ENCODE measurements at places on chromosomes 3 and 15.

- no peak for DNase-seq
These were observed 465.1 kb upstream of the PDZRN3 start for GRCh38 chr3:74089814-74090213.

DNA sequence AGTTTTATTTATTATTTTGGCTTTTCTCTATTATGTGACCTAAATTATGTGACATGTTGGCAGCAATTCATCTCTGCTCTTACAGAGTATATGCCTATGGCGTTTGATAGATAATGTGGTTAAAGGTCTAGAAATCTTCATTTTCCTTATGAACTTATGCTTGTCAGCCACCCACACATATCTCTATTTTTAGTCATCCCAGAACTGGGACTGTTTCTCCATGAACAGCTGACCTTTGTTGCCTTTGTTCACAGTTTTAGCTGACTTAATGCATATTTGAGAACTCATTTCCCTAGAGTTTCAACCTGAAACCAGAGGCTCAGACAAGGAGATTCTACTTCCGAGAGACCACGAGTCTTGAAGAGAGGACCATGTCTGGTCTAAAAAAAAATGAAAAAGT lies 176.5 kb downstream of the RAP2B start:
- DNase-seq = no peak

- no peak for DNase-seq
These were observed 60.4 kb downstream of the IL12A start for GRCh38 chr3:160049038-160049437.

DNA sequence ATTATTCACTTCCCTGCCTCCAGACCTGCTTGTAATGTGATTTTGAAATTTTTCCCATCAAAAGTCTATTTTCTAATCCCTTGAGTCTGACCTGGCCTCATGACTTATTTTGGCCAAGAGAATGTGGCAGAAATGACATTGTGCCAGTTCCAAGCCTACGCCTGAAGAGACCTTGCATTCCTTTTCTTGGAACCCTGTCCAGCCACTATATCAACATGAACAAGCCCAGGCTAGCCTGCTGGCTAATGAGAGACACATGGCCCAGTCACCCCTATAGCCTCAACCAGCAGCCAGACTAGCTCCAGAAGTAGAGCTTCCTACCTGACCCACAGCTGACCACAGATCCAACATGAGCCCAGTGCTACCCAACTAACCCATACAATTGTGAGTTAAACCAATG lies 121.1 kb upstream of the ACP3 start:
- no peak for DNase-seq

DNA sequence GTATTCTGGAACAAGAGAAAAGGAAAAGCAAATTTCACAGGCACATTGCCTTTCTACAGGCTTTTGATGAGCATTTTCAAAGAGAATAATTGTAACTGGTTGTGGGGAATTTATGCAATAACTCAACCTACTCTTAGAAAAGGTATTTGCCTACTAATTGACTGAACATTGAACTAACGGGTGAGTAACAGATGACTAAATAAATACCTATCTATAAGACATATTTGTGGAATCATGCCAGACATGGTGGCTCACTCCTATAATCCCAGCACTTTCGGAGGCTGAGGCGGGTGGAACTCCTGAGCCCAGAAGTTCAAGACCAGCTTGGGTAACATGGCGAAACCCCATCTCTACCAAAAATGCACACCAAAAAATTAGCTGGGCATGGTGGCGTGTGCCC lies 367.7 kb downstream of the CGGBP1 start:
- DNase-seq = no peak

- no peak for DNase-seq
These were observed 833 bp downstream of the MAN2A2 start for GRCh38 chr15:90903733-90904536.

GRCh38 chr3:115052906-115053305 lies 94.2 kb downstream of the ZBTB20 start:
- no peak for DNase-seq

DNA sequence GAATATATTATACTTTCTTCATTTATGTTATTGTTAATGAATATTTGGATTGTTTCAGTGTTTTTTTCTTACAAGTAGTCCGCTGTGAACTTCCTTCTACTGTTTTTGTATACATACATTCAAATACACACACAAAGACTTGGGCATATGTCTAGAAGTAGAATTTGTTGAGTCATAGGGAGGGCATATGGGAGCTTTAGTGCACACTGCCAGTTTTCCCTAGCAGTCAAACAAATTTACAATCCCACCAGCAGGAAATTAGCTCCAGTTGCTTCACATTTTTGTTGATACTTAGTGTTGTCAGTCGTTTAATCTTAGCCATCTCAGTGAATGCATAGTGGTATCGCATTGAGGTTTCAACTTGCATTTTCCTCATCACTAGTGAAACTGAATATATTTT lies 492.3 kb downstream of the DIPK2A start:
- peak; percentile 57 for DNase-seq

DNA sequence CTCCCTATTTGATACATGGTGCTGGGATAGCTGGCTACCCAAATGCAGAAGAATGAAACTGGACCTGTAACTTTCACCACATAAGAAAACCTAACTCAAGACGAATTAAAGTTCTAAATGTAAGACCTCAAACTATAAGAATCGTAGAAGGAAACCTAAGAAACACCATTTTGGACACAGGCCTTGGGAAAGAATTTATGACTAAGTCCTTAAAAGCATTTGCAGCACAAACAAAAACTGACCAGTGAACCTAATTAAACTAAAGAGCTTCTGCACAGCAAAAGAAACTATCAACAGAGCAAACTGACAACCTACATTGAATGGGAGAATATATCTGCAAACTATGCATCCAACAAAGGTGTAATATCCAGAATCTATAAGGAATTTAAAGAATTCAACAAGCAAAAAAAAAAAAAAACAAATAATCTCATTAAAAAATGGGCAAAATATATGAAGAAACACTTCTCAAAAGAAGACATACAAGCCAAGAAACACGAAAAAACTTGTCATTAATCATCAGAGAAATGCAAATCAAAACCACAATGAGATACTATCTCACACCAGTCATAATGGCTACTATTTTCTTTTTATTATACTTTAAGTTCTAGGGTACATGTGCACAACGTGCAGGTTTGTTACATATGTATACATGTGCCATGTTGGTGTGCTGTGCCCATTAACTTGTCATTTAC lies 37.0 kb downstream of the HDGFL3 start:
- DNase-seq = no peak

DNA sequence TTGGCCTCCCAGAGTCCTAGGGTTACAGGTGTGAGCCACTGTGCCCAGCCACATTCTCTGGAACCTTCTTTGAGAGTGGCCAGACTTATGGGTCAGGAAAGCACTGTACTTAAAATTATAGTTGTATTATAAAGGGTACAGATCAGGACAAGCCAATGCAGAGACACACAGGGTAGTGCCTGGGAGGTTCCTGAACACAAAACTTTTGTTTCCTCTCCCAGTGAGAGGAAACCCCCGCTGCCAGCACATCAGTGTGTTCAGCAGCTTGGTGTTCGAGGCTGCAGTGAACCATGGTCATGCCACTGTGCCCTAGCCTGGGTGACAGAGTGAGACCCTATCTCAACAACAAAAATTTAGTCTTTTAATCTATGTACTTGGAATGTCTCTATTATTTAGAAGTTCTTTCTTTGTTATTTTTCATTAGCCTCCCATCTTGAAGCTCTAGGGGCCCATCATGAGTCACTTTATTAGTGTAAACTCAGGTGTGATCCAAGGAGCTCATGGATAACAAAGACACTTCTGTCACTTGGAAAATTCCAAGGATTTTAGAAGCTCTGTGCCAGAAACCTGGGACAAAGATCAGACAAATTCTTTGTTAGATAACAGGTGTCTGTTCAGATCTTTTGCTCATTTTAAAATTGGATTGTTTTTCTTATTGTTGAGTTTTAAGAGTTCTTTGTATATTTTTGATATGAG lies 7.8 kb downstream of the BLOC1S6 start:
- no peak for DNase-seq

DNA sequence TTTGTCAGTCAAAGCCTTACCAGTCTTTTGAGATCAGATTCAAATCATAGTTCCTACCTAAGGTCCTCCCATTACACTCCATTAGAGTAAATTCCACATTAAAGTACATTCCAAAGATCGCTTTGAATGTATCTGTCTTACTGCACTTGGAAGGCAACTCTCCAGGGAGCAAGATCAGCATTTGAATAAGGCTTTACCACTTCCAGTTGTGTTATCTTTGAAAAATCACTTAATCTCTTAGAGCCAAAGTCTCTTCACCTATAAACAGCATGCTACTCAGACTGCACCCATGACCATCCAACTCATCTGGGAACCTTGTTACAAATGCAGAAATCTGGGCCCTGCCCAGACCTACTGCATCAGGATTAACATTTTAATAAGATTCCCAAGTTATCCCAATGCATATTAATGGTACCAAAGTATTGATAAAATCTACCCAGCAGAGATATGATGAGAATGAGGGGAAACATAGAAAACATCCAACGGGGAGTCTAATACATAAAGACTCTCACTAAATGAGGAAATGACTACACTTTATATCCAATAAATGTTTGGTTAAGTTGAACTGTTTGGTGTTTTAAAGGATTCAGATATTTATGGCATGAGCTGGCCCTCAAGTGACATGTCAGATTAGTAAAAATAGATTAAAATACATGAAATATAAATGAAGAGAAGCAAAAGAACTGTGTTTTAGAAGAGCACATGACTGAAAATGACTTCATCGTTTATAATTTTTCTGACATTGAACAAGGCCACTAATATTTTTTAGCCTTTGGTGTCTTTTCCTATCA lies 75.9 kb downstream of the TNIK start:
- DNase-seq = no peak

DNA sequence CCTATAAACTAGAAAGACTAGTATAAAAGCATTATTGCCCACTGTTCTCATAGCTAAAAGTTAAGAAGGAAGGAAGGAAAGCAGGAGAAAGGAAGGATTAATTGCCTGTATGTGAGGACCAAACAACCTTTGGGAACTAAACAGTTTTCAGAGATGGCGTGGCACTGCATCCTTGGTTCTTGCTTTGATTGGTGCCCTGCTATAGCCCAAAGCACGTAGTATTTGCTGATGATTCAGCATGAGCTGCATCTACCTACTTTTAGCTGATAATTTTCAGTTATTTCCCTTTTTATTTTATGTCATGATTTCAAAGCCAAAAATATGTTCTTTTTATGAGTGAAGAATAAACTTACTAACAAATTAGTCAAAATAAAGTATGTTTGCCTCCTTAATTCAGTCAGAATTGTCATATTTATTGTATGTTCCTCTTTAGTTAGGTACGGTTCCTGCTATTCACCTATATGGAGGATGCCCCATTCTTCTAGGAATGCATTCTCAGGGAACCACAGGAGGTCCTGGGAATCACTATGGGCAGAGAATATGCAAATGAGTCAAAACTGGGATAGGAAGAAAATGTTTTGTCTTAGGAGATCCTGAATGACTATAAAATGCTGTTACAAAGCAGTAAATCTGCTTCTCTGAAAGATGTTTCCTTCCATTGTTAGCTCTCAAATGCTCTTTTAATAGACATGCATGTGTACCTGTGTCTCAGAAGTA lies 65.4 kb upstream of the THSD4 start:
- no peak for DNase-seq

DNA sequence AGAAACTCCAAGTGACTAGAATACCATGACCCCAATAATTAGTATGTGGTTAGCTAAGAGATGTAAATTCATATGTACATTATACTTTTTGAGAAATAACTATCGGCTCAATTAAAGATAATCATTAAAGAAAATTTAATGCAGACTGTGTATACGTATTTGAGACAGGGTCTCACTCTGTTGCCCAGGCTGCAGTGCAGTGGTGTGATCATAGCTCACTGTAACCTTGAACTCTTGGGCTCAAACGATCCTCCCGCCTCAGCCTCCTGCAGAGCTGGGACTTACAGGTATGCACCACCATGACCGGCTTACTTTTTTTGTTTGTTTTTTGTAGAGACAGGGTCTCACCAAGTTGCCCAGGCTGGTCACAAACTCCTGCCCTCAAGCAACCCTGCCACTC lies 8.7 kb upstream of the CSTA start:
- no peak for DNase-seq

GRCh38 chr3:128617270-128617556 lies 33.4 kb downstream of the RPN1 start:
- DNase-seq = no peak

DNA sequence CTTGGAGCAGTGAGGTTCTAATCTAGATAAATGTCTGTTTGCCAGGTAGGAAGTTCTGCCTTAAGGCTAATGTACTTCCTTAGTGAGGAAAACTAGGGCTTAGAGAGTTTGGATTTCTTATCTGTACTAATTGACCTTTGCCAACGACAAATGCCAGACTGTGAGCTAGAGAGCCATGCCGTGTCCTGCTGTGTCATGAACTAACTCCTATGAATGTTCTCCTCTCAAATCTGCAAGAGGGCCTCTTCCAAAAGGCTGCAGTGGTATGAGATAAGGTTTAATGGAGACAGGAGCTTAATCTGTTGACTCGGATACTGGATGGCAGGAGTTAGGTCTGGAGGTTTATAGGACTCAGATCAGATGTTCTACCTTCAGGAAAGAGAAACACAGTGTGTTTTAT lies 524.9 kb downstream of the NTRK3 start:
- no peak for DNase-seq

GRCh38 chr3:151275091-151275490 lies 3.3 kb downstream of the P2RY14 start:
- peak; percentile 52 for DNase-seq

GRCh38 chr15:69132977-69133861 lies 27.2 kb upstream of the GLCE start:
- DNase-seq = peak; percentile 86

GRCh38 chr3:31652296-31652695 lies 119.6 kb downstream of the STT3B start:
- DNase-seq = no peak

DNA sequence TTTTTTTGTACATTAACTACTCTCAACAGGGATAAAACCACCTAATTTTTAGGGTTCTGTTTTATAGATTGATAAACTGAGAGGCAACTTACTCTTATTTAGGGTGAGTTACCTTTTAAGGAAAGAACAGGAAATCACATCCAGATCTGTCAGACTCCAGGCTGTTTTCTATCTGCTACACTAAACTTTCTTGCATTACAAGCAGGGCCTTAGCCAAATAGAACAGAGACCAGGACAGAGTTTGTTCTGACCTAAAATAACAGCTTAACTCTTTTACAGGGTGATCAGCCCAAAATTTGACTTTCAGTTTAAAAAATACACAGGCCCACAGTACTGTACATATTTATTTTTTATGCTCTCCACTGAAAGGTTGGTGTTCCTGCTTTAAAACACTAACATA lies 38.6 kb downstream of the SGO1 start:
- DNase-seq = no peak

- DNase-seq = no peak
These were observed 6.2 kb downstream of the H1-8 start for GRCh38 chr3:129549006-129549800.

Data from NCI-H1694 (cell line).